Frontal cortex (tissue), 4 donors: ENCODE measurements at places on chromosomes 11 and 22. TPM values are rescaled to one million over a fixed set of nuclear protein-coding genes. Genes with fewer than 3 reads are reported as not detected.

The OR56B1 gene
- not detected for total RNA-seq

GRCh38 chr11:83139310-83139709 is 17.6 kb upstream of the PCF11 start:
- no peak for DNase-seq

- no peak for DNase-seq
Measured at GRCh38 chr22:42967933-42968332, 47.0 kb downstream of the PACSIN2 start.

- no peak for DNase-seq
Measured at GRCh38 chr11:96038046-96038445, 114.1 kb upstream of the MTMR2 start.

- DNase-seq = no peak
Measured at GRCh38 chr11:33296695-33297094, 39.5 kb downstream of the HIPK3 start.
